ENCODE measurements at places on chromosomes 2 and 18.

GRCh38 chr2:239204876-239205468 is 195.8 kb downstream of the HDAC4 start:
- no peak for DNase-seq

DNA sequence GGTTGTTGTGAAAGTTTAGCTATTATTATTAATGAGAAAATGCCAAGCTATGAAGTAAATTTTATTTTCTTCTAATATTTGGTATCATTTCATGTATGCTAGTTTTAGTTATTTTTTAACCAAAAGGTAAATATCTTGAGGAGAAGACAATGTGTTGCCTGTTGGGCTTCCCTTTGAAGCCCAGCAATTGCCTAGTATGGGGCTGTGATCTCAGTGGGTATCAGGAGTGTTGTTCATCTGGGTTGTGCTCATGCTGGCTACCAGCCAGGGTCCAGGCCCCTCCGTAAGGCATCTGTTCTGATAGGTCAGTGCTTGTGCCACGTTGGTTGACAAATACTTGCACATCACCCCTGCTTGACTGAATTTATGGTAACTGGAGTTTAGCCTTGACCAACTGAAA is 38.0 kb upstream of the DARS1 start:
- no peak for DNase-seq

GRCh38 chr2:73839653-73840411 is 11.1 kb downstream of the STAMBP start:
- DNase-seq, result no peak

DNA sequence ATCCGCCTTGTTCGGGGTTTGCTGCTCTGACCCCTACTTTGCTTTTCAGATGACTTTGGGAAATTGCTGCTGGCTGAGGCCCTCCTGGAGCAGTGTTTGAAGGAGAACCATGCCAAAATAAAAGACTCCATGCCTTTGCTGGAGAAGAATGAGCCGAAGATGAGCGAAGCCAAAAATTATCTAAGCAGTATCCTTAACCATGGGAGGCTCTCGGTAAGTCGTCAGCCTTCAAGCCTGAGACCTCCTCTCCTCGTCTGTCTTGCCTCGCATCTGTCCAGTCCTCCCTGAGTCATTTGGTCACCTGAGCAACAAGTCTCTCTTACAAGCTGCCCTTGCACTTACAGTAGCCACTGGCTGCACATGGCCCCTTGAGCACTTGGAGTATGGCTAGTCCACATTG is 34.7 kb upstream of the MCFD2 start:
- no peak for DNase-seq

DNA sequence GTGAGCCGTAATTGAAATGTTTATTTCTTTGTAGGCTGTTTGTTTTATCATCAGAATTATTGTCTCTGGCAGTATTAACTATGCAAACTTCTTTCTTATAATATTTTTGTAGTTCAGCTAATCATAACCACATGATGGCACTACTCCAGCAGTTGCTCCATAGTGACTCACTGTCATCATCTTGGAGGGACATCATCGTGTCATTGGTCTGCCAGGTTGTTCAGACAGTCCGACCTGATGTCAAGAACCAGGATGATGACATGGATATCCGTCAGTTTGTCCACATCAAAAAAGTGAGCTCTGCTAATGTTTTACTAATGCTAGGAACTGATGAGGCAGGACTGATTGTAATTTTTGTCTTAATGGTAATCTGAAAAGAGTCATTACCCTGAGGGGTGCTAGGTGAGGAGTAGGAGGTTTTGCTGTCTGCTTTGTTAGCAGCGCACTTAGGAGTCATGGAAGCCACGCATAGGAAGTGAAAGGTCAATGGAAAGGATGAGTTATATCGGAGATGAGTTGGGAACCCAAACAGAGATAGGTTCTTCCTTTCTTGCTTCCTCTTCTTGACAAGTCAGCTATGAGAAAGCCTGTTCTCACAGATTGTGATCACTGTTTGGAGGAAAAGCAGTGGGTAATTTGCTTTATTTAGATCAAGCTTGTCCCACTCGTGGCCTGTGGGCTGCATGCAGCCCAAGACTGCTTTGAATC is 49.2 kb downstream of the PIKFYVE start:
- no peak for DNase-seq

DNA sequence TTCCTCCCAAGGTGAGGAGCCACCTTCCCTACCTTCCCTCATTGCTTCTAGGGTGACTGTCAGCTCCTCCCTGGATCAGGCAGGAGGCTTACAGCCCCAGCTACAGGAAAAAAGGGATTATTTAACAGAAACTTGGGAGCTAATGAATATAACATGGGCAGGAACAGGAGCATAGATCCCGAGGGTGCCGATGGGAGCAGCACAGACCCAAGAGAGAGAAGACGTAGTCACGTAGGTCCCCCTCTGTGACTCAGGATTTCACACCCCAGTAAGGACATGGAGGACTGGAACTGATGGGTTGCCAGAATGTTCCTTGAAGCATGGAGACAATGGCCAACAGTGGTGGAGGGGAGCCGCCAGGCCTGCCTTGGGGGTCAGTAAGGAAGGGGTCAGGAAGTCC is 10.3 kb upstream of the HDAC4 start:
- DNase-seq, result no peak

GRCh38 chr2:24623535-24623934 is 132.5 kb downstream of the NCOA1 start:
- no peak for DNase-seq

DNA sequence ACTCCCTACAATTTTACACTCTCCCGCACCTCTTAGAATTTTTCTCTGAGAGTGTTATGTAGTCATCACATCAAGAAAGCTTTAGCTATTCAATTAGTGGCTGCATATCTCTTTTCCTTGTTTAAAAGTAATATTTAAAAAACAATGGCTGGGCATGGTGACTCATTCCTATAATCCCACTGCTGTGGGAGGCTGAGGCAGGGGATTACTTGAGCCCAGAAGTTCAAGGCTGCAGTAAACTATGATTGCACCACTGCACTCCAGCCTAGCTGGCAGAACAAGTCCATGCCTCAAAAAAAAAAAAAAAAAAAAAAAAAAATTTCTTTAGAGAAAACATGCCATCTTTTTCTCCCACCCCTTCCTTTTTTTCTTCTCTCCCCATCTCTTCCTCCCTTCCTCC is 44.3 kb downstream of the AQP4 start:
- no peak for DNase-seq

- no peak for DNase-seq
Observed at GRCh38 chr2:157782057-157782845, 93.9 kb downstream of the ACVR1 start.

DNA sequence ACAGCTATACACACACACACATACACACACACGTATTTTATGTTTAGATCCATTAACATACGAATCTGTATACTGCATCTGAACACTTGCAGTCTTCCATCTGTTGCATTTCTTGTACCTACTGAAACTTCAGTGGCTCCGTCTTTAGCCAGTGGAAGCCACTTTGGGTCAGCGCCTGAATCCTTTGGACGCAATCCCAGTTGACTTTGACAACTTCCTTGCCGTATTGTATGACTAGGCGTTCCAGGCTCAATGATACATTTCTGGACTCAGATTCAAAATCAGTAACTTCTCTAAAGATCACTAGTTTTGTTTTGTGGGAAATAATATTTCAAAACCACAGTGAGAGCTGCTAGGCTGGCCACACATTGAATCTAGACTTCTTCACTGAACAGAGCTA is 101.5 kb upstream of the GPC1 start:
- no peak for DNase-seq

DNA sequence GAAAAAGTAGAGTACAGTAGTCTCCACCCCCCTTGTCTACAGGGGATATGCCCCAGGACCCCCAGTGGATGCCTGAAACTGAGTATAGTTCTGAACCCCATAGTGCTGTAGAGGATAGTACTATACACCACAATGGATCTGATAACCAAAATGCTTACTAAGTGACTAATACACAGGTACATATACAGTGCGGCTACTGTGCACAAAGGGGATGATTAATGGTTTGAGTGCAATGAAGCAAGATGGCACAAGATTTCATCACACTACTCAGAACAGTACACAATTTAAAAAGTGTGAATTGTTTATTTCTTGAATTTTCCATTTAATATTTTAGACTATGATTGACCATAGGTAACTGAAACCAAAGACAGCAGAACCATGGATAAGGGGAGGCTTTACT is 446.9 kb upstream of the NRP2 start:
- no peak for DNase-seq

DNA sequence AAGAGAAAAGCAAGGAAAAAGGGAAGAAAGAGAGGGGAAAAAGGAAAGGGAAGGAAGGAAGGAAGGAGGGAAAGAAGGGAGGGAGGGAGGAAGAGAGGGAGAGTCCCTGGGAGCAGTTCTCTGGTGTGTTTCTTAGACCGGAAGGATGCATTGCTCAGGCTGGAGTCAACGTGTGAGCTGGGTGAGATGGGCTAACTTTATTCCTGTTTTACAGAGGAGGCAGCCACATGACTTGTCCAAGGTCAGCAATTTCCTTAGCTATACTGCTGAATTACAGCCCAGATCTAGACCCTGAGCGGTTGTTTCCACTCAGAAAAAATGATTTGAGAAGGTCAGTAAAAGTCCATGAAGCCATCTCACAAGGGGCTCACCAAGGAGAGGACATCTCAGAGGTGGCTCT is 86.6 kb upstream of the APCDD1 start:
- DNase-seq, result no peak

DNA sequence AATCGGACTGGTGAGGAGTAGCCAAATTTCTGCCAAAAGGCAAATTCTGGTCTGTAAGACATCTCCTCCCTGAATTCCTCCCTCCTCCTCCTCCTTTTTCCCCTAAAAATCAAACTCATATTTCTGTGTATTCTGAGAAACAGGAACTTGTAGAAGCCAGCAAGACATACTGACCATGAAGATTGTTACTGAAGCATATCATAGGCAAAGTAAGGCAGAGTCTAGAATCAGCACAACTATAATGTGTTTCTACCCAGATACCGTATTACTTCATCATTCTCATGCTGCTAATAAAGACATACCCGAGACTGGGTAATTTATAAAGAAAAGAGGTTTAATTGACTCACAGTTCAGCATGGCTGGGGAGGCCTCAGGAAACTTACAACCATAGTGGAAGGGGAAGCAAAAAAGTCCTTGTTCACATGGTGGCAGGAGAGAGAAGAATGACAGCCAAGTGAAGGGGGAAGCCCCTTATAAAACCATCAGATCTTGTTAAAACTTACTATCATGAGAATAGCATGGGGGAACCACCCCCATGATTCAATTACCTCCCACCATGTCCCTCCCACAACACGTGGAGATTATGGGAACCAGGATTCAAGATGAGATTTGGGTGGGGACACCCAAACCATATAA is 24.9 kb upstream of the EPC2 start:
- no peak for DNase-seq

DNA sequence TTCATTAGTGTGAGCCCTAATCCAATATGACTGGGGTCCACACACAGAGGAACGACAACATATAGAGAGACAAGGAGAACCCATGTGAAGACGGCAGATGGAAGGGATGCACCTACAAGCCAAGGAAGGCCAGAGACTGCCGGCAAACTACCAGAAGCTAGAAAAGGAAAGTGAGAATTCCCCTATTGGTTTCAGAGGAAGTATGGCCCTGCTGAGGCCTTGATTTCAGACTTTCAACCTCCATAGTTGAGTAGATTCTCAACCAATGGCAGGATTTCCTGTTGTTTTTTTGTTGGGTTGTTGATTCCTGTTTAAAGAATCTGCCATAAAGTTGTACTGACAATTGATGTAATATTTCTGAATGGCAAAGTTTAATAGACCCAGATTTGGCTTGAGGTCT is 241.5 kb downstream of the SATB2 start:
- DNase-seq, result no peak

GRCh38 chr2:65351948-65352595 is 80.3 kb downstream of the SPRED2 start:
- DNase-seq, result no peak

GRCh38 chr2:31000970-31001369 is 137.3 kb downstream of the GALNT14 start:
- no peak for DNase-seq

GRCh38 chr2:201698588-201699226 is at the start of gene MPP4:
Gene MPP4, minus strand, starts transcription at chr2:201698644. Its CDS starts 4,690 bp downstream, at chr2:201693954.
- DNase-seq, result no peak

DNA sequence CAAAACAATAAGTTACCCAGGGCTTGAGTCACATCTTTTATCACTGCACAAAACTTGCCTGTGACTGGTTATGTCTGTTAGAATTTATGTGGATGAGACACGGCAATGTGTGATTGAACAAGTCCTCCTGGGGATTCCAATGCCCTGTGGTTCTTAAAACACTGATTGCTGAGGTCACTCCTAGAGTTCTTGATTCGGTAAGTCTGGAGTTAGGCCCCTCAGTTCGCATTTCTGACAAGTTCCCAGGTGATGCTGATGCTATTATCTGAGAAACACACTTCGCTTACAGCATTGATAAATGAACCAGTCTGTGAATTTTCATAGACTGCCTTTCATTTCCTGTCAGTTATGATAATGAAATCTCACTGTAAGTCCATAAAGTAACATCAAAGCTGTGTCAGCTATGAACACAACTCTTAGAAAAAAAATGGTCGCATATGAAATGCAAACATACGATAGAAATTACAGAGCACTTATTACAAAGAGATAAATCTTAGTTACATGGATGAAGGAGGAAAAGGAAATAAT is 214.0 kb downstream of the DLGAP1 start:
- DNase-seq, result no peak

GRCh38 chr2:182031956-182032355 is 46.3 kb downstream of the PPP1R1C start:
- DNase-seq, result no peak

DNA sequence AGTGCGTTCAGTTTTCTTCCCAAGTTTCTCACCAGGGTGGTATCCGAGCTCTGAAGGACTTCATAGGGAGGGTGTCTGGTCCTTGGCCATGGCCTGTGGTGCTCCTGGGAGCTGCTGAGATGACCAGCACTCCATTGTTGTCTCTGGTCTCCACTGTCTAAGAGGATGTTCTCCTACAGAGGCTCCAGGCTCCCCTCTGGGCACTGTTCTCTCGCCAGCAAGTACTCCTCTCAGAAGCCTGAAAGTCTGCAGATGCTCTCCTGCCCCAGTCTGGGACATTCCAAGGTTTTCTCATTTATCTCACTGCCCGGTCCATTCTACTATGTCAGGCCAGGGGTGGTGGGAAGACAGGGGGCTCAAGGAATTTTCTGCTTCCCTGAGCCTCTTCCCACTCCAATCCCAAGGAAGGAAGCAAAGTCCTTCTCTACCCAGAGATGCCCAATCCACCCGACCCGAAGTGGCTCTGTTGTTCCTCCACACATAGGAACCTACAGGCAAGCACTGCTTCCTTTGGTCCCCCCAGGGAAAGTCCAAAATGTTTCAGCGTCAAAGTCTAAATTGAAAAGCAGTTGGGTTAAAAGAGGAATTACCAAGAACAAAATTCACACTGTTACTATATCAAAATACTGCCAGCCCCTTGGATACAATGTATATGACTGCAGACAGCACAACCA is 110.5 kb downstream of the GYPC start:
- DNase-seq, result no peak

GRCh38 chr2:24210106-24210455 is 35.2 kb downstream of the FAM228A start:
- DNase-seq, result no peak
